Cardiac fibroblast (primary cell): ENCODE measurements at places on chromosomes 7 and 10.

DNA sequence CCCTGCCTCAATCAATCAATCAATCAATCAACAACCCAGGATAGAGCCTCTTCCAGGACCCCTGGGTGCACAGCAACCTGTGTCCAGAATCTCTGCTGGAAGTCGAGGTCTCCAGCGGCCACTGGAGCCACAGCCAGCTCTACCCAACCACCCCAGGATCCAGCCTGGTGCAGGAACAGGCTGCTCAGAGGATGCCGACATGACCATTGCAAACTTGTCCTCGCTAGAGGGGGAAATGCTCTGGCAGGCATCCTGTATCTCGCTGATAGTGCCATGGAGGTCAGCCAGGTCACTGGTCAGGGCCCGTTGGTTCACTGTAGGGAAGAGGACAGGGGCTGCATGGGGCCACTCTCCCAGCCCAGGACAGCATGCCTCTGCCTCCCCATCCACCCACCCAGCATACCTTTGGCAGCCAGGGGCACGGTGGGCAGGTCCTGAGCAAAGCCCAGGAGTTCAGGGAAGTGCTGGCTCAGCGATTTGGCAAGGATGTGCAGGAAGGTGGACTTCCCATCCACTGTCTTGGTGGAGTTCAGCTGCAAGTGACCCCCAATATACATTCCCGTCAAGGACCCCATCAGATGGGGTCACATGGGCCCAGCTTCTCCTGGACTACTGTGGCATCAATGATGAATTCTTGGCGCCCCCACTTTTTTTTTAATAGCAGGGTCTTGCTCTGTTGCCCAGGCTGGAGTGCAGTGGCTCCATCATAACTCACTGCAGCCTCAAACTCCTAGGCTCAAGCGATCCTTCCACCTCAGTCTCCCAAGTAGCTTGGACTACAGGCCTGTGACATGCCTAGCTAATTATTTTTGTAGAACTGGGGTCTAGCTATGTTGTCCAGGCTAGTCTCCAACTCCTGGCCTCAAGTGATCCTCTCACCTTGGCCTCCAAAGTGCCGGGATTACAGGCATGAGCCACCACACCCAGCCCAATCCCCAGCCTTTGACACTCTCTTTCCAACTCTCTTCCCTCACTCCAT is 49.4 kb downstream of the GRID2IP start:
- no peak for DNase-seq

DNA sequence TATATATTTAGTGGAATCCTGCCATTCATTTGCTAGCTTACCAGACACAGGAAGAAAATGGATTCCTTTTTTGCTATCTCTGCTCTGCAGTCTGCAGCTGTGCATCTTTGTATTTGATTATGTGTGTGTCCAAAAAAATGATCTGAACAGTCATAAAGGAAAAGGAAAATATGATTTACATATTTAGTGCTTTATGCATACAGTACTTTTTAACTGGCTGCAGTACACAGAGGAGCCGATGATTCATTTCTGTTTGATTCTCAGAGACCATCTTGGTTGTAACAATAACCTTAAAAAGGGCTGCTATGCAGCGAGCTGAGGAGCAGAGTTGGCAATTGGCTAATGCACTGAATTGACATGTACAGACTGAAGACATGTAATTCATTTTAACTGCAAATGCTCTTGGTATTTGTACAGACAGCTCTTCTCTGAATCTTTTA is 151.3 kb upstream of the FZD1 start:
- peak; percentile 28 for DNase-seq

DNA sequence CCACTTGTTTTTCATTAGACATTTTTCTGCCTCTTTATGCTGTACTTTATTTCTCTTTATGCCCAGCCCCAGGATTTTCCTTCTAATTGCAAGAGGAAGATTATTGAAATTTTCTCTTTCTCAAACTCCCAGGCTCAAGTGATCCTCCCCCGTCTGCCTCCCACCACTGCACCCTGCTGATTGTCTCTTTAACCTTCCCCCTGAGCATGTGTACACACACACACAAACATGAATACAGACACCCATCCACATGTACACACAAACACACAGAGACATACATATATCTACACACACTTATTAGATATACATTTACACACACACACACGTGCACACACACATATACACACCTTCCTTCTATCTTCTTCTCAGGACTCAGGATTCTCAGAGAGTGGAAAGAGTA is 37.3 kb upstream of the MAP3K8 start:
- no peak for DNase-seq

DNA sequence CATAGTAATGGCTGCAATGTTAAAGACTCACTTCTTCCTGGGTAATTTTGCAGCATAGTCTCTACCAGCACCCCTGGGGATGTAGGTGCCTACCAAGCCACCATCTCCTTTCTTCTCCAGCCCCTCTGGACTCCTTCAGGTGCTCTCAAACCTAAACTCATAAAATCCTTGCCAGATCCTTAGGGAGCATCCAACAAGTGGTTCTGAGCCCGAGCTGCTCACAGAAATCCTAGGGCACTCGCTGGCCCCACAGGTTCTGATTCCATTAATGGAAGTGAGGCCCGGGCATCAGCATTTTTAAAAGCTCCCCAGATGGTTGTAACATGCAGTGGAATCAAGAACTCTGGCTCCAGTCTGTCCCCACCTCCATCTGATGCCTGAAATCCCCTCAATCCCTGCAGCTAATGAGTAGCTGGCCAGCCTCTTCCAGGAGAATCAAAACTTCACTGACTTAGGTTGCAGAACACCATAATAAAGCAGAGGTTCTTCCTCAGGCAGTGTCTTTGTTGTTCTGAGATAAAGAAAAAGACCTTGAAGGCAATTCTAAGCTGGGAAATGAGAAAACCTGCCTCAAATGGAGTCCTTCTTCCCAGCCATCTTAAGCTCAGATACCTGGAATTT is 336.8 kb downstream of the KCNMA1 start:
- no peak for DNase-seq

DNA sequence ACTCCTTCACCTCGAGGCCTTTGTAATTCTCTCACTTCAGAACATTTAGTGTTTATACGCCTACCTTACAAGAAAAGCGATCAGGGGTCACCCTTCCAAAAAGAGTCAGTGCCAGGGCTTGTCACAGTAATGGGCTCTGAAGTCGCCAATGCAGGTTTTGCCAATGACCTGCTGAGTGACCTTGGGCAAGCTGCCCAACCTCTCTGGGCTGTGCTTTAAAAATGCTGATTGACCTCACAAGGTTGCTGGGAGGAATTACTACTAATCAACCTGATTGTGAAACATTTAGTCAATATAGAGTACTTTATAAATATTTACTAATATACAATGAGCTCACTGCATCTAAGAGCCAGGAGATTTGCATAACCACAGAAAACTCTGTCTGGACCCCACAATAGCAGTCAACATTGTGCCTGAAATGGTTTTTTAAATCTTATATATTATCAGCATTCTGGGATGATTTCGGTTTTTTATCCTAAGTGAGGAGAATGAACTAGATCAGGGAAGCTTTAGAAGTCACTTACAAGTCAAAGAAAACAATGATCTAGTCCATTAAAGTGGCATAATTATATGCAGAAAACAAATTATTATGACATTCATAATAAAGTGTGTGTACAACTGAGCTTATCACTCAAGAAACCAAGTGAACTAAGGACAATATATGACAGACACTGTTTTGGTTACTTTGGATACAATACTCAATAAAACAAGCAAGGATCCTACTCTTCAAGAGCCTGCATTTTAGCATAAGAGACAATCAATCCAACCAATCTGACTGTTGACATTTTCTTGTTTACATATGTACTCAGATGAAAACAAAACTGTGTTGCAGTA is 290.5 kb downstream of the SORCS1 start:
- no peak for DNase-seq

- DNase-seq = peak; percentile 47
Observed at GRCh38 chr7:155763691-155764437, 48.4 kb downstream of the SHH start.

- DNase-seq = no peak
Observed at GRCh38 chr10:78186572-78186971, 152.9 kb downstream of the RPS24 start.
